Spinal cord (tissue), 10 donors: ENCODE measurements at places on chromosomes 5 and 9.
A peak's percentile ranks its signal among the peaks of the same experiment; 100 is the strongest.

GRCh38 chr5:122600924-122601323 is 174.0 kb upstream of the SNX2 start:
- no peak for DNase-seq

- DNase-seq, result no peak
Observed at GRCh38 chr9:38119560-38120236, 50.7 kb upstream of the SHB start.

GRCh38 chr9:20364959-20365358 is 257.3 kb downstream of the MLLT3 start:
- no peak for DNase-seq

- no peak for DNase-seq
Observed at GRCh38 chr9:109705515-109705914, 74.5 kb upstream of the PALM2AKAP2 start.

DNA sequence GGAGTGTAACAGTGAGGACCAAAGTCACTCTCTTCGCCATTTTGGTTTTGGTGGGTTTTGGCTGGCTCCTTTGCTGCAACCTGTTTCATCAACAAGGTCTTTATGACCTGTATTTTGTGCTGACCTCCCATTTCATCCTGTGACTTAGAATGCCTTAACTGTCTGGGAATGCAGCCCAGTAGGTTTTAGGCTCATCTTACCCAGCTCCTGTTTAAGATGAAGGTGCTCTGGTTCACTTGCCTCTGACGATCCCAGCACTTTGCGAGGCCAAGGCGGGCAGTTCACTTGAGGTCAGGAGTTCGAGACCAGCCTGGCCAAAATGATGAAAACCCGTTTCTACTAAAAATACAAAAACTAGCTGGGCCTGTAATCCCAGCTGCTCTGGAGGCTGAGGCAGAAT is 1.8 kb upstream of the CKS2 start:
- no peak for DNase-seq

DNA sequence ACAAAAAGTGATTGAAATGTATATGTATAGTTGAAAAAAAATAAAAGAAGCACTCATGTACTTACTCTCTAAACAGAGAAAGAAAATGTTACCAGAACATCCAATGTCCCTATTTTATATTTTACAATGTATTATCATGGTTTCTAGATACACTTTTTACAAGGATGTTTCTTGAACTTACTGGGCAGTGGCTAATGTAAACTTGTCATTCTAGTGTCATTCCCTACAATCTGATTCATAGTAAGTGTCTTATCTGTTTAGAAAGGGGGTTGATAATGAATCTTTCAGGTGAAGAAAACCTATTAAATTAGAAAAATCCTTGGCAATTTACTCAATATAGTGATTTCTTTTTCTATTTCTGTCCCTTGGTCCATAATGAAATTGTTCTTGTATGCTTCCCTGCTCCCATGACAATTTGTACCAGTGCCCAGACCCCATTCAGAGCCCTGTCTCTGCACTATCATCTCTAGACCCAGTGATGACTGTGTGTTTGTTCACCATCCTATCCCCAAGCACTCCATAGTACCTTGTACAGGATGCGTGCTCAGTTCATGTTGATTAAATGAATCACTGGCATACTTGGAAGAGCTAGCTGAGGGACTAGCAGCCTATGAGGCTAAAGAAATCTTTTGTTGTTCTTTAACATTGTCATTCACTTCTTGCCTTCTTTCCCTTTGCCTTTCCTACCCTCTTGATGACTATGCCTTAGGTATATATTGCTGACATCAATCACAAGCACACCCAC is 101.2 kb downstream of the HMHB1 start:
- peak; percentile 23 for DNase-seq

DNA sequence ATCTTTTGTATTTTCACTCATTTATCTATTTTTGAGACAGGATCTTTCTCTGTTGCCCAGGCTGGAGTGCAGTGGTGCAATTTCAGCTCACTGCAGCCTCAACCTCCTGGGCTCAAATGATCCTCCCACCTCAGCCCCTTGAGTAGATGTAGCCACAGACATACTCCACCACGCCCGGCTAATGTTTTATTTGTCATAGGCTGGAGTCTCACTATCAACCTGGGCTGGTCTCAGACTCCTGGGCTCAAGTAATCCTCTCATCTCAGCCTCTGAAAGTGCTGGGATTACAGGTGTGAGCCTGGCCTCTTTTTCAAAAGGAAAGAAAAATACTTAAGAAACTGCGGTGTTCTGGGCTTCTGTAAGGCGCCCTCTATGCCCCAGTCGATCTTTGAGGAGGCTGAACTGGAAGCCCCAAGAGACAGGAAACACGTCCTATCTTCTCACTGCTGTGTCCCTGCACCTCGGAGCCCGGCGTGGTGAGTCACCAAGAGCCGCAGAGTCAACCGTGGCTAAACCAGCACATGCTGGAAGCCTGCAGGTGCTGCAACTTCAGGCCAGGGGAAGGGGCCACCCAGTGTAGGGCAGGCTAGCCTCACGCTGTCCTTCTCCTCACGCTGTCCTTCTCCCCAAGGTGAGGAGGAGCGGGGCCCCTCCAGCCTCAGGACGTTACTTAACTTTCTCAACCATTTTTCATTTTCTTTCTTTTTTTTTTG is 15.2 kb upstream of the LHX3 start:
- DNase-seq, result no peak

- DNase-seq, result no peak
Observed at GRCh38 chr5:148732692-148733091, 78.4 kb upstream of the HTR4 start.

DNA sequence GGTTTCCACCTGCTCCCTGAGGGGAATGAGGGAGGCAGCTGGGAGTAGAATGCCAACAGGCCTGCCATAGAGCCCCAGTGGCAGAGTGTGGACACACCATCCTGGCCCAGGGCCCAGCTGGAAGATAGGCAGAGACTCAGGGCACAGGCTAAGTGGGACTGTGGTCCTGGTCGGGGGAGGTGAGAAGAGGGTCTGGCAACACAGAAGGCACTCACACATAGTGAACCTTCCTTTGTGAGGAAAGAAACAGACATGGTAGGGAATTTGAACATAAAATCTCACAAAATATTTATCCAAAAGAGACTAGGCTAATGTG is 41.2 kb downstream of the WDR36 start:
- no peak for DNase-seq

DNA sequence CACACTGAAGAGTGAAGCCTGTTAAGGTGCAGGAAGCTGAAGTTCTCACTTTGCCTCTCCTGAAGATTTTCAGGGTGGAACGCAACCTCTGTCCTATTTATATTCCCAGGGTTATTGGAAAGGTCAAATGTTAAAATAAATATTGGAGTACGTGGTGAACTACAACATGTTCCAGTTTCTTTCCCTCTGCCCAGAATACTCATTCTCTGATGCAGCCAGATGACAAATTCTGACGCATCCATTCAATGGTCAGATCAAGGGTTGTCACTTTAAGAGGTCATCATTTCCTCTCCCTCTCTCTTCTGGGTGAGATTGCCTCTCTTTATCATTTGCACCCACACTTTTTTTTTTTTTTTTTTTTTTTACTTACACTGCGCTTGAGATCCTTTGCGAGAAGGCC is 277.1 kb downstream of the BRINP1 start:
- DNase-seq, result no peak

- DNase-seq, result no peak
Observed at GRCh38 chr9:18397076-18397475, 76.9 kb upstream of the ADAMTSL1 start.

DNA sequence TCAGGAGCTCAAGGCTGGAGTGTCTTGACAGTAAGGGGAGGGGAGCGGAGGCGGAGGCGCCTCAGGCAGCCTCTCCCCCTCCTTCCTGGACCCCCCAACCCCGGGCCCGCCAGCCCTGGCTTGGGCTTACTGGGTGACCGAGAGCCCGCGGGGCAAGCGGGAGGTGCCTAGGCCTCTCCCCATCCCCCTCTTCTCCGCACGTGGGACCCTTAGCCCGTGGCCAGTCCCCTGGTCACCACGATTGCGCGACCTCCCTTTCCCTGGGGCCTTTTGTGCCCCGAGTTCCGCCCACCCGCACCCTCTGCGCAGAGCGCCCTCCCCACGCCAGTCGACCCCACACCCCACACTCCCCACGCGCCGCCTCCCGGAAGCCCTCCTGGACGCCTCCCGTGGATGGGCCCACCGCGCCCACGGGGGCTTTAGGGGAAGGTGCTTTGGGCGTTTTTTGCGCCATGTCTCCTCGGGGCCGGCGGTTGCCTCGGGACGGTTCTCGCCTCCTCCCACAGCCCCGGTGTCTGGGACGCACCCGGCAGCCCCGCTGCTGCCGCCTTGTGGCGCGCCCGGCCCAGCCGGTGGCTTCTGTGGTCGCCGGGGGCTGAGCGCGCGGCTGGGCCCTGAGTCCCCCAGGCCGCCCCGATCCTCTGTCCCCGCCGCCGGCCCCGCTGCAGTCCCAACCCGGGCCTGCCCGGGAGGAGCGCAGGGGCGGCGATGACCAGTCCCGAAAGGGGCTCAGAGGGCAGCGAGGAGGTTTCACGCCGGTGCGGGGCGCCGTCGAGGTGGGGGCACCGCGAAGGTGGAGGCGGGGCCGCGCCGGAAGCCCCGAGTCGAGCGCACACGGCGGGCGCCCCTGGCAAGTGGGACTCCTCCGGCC is 3.2 kb downstream of the TOR4A start:
- DNase-seq, result no peak

GRCh38 chr9:92635760-92636159 is 34.2 kb downstream of the IPPK start:
- no peak for DNase-seq

DNA sequence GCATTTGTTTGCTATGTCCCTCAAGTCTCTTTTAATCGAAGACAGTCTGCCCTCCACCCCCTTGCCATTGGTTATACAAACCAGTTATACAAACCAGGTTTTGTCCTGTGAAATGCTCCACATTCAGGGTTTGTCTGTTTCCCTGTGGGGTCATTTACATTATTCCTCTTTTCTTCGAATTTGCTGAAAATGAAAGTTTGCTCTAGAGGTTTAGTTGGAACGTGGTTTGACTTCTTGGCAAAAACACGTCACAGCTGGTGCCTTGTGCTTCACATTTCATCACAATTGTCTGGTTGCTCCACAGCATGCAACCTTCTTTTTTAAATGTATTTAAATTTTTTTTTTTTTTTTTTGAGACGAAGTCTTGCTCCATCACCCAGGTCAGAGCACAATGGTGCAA is 4.2 kb upstream of the HAVCR2 start:
- no peak for DNase-seq

DNA sequence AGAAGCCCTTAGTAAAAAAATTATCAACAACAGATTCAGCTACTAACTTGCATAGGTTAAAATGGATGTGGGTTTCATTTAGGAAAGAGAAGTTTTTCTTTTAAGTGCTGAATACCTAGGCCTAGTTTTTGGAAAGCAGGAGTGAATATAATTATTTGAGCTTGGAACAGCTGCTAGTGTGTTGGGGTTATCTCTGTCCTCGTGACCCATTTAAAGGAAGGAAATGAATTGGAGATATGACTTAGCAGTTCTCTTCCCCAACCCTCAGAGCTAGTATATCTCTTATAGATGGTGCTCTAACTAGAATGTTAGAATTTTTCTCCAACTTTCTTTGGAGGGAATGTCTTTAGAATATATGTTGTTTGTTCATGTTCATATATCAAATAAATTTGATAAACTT is 38.6 kb downstream of the ZNF366 start:
- DNase-seq, result no peak

DNA sequence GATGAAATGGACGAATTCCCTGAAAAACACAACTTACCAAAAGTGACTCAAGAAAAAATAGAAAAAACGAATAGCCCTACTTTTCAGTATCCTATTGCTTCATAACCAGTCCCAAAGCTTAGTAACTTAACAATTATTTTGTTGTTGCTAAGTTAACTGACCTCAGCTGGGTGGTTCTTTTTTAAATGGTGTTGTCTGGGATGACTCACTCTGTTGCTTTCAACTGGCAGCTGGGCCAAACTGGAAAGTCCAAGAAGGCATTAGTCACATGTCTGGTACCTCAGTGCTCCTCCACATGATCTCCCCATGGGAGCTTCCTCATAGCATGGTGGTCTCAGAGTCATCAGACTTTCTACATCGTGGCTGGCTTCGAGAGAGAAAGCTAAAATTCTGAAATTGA is 47.8 kb upstream of the ADAMTS2 start:
- DNase-seq, result no peak

DNA sequence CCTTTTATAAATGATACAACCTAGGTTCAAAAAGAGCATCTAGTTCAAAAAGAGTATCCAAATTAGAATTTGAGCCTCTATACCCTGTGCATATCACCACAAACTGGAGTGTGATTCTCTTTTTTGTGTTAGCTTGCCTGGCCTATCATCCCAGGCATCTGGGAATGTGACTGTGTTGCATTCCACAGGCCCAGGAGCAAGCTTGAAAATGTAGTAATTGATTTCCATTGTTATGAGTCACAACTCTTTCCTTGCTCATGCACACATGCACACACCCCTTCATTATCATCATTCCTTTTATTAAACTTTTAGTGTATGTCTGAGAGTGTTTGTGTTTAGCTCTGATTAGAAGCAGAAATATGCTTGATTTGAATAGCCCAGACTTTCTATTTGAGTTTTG is 75.2 kb downstream of the FCHO2 start:
- no peak for DNase-seq

GRCh38 chr5:134249469-134250379 is 23.9 kb upstream of the PPP2CA start:
- DNase-seq, result no peak
